Upper lobe of right lung (tissue), 1 donor: ENCODE measurements at places on chromosomes 3 and 15. TPM values are rescaled to one million over a fixed set of nuclear protein-coding genes. Genes with fewer than 3 reads are reported as not detected.

Gene LXN
- total RNA-seq = 20.9 TPM

Gene SLC28A1
- not detected for total RNA-seq

Gene DGKG
- 4.7 TPM for total RNA-seq

Gene P2RY14
- 7.2 TPM for total RNA-seq

Gene GATA2
- total RNA-seq = 86.6 TPM

Gene EOMES
- total RNA-seq = 1.2 TPM

DNA sequence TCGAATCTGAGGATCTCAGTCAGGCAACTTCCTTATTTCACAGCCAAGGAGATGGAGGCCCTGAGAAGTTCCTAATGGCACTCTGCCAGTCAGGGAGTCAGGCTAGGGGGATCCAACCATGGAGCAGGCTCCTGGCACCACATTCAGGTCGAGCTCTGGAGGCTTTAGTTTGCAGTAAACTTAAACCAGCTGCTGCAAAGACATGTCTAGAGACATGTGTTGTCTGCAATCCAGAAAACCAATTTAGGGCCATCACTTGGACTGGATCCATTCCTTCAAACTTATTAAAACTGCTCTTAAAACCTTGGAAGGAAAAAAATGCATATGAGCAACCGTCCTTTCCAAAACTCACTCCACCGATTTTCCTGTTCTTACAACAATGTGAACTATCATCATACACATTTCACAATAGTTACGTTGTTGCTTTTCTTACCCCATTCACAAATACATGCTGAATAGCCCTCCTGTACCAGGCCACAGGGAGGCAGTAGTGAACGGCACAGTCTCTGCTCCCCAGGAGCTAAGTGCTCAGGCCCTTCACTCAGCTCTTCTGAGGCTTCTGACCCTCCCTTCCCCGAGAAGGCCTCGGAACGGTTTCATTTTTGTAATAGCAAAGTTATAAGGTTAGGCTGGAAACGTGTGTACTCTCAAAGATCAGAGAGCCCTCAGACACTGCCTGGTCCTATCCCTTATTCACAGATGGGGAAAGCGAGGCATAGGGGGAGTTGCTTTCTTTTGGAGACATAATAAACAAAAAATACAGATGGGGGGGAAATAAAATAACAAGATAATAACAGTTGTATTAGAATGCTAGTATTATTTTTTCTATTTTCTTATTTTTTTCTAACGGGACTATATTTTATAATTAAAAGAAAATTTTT, 20.1 kb downstream of the RFT1 start:
- peak; percentile 84 for DNase-seq

- no peak for DNase-seq
These were observed 118.8 kb upstream of the ADPGK start for GRCh38 chr15:72902245-72902918.

DNA sequence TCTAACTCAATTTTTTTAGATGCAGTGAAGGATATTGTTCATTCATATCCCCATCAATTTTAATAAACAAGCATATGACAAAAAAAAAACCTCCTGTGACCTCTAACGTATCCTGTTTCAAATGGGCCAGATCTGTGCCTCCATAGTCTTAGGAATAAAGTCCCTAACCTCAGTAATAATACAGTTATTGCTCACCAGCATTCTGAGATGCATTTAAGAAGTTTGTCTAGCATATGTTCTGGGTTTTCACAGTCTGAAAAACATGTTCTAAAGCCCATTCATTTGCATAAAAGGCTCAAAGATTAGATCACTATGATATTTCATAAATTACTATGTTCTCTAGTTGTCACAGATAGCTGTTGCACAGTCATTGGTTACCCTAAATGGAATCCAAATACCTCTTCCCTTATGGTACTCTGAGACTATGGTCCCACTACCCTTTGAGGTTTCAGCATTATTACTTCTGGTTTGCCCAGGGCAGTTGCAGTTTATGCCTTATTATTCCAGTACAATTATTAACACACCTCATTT, 190.1 kb downstream of the ZIC4 start:
- DNase-seq = no peak

DNA sequence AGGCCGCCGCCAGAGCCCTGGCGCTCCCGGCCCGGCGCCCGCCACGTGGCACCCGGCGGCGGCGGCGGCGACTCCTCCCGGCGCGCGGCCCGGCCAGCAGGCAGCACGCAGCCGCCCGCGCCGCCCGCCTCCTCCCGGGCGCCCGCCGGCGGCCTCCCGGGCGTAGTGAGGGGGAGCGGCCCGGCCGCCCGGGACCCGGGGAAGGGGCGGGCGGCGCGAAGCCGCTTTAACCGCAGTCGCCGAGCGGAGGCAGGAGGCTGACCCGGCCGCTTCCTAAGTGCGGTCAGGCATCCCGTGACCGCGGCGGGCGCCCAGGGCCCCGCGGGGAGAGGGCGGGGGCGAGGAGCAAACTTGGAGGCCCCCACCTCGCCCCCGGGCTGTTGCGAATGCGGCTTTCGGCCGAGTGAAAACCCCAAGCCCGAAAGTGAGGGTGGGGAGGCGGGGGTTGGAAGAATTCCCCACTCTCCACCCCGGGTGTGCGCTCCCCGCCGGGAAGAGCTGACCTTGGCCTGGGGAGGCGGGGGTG, 1.7 kb upstream of the HES1 start:
- DNase-seq = peak; percentile 91

- no peak for DNase-seq
These were observed 381.1 kb downstream of the MFSD1 start for GRCh38 chr3:159182961-159183360.

- no peak for DNase-seq
These were observed 13.4 kb downstream of the TRAIP start for GRCh38 chr3:49842843-49843517.

DNA sequence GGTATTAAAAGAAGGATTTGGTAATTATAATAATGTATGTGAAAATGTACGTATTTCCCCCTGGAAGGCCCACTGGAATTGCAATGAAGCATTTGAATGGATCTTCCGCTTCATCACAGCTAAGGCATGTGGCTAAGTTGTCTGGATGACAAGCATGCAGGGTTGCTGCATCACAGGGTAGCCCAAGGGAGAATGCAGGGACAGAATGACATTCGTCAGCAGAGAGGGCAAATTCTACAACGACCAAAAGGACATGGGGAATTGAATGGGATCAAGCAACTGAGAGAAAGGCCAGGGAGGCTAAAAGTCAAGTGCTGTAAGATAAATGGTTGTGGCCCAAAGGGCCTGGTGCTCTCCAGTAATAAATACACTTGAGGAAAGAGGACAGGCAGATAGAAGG, 95.4 kb downstream of the ISL2 start:
- no peak for DNase-seq
